ENCODE measurements at places on chromosomes 12 and 14.
A peak's percentile ranks its signal among the peaks of the same experiment; 100 is the strongest.

DNA sequence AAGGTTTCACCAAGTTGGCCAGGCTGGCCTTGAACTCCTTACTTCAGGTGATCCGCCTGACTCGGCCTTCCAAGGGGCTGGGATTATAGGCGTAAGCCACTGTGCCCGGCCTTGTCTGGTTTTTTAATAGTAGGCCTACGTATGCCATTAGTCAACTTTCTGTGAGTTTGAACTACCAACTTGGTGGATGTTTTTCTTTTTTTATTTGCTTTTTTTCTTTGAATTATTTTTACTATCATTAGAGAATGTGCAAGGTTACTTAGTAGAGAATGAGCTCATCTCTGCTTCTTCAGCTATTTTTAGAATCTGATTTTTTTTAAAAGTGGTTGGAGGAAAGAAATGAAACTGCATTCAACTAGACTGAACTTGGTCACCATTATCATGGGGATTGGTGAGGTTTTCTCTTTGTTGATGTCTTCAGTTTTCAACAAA lies 51.4 kb downstream of the HMGA2 start:
- no peak for DNase-seq

DNA sequence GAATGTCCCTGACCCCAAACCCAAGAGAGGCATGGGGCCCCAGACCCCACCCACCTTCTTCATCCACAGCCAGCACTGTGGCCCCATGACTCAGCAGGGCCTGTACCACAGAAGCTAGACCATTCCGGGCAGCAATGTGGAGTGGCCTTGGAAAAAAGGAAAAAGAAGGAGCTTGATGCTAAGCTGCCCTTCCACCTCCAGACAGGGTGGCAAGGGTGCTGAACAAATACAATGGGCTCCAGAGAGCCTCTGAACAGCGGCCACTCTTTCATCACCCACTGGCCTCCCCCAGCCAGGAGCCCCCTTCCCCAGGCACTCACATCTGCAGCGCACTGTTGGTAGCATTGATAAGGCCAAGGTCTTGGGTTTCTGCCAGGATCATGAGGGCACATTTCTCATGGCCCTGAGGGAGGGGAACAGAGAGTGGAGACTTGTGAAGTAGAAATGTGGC lies 13.9 kb downstream of the SLC39A5 start:
- DNase-seq = peak; percentile 24

GRCh38 chr14:72686101-72686500 lies 207.8 kb downstream of the DPF3 start:
- DNase-seq = no peak

DNA sequence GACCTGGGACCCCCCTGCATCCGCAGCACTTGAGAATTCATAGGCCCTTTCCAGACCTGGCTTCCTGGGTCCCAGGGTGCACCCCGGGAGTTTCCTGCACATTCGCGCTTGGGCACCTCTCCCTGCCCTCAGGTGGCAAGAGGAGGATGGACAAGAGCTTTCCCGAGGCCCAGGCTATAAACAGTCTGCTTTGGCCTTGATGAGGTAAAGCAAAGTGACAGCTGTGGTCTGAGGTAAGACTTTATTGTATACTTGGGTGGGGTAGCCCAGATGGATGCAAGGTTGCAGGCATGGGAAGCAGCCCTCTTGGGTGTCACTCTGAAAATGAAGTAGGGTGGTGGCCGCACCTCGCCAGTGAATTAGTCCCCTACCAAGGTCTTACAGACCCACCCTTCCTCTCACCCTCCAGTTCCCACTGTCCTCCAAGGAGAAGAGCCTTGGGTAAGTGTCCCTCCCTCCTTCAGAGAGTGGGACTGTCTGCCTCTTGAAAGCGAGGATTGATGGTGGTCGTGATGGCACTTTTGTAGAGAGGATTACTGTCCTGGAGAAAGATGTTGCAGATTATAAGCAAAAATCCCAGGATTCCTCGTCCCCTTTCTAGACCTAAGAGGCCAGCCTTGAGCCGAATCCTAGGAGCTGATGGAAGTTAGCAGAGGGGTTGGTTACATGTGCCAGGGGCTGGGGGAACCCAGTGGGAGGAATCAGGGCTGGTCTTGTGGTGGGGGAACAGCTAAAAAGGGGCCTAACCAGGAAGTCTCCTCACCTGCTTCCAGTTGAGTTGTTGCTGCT lies 10.6 kb upstream of the CSAD start:
- no peak for DNase-seq

DNA sequence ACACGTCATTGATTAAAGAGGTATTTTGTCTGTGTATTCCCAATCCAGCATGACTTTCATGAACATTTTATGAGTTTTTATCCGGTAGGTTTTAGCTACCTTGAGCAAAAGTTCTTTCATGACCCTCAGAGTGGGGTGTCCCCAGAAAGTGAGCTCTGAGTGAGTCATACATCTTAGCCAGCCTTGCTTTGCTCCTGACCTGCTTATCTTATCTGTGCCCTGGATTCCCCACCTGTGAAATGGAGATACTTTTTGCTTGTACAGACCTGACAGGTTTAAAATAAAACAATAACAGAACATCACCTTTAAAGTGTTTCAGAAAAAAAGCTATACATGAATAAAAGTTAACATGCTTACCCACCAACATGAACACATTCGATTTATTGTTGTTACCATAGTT lies 202.8 kb upstream of the SOX5 start:
- DNase-seq = peak; percentile 10

GRCh38 chr12:25242981-25243679 lies 7.6 kb downstream of the KRAS start:
- peak; percentile 93 for DNase-seq

DNA sequence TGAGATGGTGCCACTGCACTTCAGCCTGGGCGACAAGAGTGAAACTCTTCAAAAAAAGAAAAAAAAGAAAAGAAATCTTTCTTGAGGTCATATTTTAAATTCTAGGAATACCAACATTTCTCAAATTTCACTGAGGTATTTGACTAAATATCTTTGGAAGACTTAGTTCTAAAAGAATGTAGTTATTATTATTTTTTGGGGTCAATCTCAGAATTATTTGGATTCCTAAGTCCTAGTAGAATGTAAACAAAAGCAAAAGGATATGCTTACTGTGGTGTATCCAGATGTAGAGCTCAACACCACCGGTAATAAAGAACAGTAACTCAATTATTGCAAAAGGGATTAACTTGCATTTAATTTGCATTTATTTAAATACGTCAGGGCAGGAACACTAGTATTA lies 25.0 kb downstream of the PRICKLE1 start:
- DNase-seq = no peak

GRCh38 chr12:6029401-6029800 lies 84.3 kb upstream of the ANO2 start:
- no peak for DNase-seq

- DNase-seq = no peak
These were observed 1.2 kb downstream of the ESRRB start for GRCh38 chr14:76376878-76377734.

- DNase-seq = peak; percentile 87
These were observed 43.9 kb upstream of the TESC start for GRCh38 chr12:117143008-117143532.

DNA sequence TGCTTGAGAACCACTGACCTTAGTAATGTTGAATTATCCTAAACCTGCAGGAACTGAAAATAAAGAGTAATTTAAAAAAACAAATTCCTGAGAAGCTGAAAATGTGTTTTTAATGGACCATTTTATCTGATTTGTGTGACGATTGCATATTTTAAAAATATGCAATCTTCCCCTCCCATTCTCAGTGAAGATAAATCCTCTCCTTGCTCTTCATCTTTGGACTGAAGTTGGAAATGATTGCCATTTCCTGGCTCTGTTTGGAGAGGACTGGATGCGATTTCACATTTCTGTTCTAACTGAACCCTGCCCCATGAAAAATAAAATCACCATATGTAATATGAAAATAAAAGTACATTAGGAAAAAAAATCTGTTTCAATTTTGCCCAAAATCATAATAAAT lies 216.3 kb downstream of the SLC6A15 start:
- DNase-seq = no peak

DNA sequence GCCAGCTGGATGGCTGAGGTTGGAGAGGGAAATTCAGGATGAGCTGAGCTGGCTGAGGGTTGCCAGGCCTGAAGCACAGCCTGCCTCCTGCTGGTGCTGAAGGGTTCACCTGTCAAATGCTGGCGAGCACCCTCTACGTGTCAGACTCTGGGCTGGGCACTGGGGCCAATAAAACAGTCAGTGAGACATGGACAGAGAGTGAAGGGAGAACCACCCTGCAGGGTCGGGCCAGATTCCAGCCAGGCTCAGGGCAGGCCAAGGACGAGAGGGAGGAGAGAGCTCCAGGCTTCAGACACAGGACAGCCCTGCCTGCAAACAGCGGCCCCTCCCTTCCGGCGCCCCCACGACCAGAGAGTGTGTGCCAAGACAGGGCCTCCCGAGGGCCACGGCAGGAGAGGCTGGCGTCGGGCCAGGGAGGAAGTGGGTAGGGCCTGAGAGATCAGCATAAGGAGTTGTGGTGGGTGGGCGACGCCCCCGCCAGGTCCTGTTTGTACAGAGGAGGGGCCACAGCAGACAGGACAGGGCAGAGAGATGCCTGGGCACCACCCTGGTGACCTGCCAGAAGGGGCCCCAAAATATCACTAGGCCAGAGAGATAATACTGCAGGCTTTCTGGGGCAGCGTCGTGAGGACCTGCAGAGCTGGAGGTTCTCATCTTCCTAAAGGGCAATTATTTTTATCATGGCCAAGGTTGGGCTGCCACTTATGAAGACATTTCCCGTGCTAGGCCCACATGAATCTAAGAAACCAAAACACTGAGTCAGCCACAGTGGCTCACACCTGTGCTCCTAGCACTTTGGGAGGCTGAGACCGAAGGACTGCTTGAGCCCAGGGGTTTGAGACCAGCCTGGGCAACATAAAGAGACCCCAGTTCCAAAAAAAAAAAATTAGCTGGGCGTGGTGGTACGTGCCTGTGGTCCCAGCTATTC lies 73.1 kb upstream of the GPR68 start:
- DNase-seq = peak; percentile 67

DNA sequence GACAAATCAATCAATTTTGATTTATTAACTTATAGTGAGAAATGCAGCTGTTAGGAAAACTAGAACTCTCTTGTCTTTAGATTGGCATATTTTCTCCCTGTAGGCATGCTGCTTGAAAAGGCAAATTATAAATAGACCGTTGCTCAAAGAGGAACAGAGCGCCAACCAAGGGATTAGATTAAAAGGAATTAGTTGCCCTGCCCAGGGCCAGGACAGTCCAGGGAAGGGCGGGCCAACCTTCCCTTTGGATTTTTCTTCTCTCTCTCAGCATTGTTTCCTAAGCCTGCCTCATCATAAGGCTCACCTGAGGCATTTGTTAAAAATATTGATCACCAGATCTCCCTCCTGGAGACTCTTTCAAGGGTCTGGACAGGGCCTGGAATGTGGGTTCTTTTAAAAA lies 8.6 kb downstream of the CIPC start:
- DNase-seq = no peak

DNA sequence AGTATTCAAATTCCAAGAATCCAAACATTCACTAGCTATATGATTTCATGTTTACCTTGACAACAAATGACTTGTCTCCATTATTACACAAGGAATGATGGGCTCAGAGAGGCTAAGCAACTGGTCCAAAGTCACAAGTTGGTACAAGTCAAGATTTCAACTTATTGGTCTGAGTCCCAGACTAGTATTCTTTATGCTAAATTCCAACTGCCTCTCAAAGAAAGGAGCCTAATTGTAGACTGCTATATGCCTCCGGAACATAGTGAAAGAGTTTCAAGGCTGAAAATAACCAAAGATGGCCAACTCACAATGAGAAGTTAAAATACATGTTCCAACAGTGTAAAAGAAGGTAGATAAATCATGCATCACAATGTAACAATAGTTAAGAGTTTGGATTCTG lies 7.5 kb downstream of the BTG1 start:
- no peak for DNase-seq

DNA sequence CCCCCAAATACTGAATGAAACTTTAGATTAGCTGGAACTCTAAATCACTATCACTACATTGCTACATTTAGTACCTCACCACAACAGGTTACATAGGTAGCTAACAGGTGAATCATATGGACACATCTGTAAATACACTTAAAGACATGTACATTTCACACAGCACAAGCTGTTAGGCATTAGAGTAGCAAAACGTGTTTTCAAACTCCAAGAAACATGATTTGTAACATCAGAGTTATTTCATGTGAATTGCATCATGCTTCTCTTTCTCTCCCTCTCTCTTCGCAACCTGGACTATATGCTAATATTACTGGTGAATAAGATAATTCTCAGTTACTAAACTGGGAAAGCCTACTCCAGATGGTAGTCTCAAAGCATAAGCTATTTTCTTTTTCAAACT lies 4.3 kb downstream of the SEL1L start:
- DNase-seq = no peak

DNA sequence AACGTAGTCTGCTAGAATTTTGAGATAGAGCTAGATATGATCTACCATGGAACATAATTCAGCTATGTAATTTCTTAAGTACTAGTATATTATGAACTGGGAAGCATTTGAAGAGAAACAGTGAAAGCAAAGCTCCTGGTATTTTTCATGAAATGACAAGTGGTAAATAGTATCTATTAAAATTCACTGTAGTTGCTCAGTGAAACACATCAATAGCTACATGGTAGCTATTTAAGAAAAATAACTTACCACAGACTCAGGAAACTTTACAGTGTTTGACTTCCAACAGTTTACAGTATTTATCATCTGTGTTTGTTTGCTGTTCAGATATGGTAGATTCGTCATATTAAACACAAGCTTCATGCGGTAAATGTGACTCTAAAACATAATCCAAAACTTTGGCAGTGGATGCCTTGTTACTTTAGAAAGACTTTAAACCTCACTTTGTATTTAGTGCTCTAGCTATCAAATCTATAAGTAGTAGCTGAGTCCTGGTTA lies 25.2 kb downstream of the WNK1 start:
- DNase-seq = no peak

GRCh38 chr12:87054226-87054625 lies 798.0 kb upstream of the MGAT4C start:
- DNase-seq = no peak

GRCh38 chr14:90045616-90046015 lies 16.2 kb upstream of the KCNK13 start:
- no peak for DNase-seq

DNA sequence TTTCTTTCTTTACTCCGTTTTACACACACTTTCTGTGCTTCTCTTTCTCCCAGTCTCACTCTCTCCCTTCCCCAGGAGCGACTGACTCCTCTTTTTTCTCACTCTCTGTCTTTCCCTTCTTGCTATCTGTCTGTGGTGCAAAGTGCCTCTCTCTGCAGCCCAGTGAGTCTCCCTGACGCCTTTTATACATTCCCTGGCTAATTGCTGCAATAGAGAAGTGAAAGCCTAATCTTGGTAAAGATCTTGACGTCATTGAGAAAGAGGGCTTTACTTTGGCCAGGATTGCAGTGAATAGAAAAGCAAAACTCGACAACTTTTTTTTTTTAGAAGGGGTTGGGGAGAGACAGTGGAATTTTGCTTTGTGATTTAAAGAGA lies 706 bp upstream of the DIO2 start:
- peak; percentile 3 for DNase-seq
